Urinary bladder (tissue), 4 donors: ENCODE measurements at places on chromosomes 1 and 21. TPM values are rescaled to one million over a fixed set of nuclear protein-coding genes. Genes with fewer than 3 reads are reported as not detected.

DNA sequence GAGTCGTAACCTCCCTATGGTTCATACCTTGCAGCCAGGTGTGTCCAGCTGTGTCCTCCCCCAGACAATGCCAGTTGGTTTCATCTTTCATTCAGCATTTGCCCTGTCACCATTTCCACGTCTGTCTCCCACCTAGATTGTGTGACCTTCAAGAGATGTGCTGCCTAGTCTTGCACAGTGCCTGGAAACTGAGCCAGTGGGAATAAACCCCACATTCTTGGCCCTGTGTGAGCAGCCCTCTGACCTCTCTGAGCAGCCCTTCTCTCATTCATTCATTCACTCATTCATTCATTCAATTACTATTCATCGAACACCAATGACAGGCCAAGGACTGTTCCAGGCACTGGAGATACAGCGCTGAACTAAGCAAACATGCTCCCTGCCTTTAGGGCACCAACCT, 115.7 kb downstream of the GRIK3 start:
- DNase-seq: no peak

- no peak for DNase-seq
These were observed 69.4 kb upstream of the TARDBP start for GRCh38 chr1:10943041-10943440.

DNA sequence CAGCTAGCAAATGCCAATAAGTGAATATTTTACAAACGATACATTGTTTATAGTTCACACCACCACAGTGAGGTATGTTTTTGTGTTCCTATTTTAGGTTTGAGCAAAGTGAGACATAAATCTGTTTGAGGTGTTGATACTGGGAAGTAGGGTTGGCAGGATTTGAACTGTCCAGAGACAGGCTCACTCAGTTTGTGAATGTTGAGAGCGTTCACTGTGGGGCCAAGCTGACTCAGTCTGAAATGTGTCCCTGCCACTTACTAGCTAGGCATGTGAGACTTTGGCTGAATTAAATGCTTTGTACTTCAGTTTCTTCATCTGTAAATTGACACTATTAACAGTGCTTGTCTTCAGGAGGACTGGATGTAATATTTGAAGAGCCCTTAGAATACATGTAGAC, 35.1 kb downstream of the DIRAS3 start:
- no peak for DNase-seq

- no peak for DNase-seq
These were observed 19.9 kb upstream of the LDLRAP1 start for GRCh38 chr1:25523542-25523941.

- DNase-seq: no peak
These were observed 409.8 kb downstream of the MATN1 start for GRCh38 chr1:30313584-30313983.

DNA sequence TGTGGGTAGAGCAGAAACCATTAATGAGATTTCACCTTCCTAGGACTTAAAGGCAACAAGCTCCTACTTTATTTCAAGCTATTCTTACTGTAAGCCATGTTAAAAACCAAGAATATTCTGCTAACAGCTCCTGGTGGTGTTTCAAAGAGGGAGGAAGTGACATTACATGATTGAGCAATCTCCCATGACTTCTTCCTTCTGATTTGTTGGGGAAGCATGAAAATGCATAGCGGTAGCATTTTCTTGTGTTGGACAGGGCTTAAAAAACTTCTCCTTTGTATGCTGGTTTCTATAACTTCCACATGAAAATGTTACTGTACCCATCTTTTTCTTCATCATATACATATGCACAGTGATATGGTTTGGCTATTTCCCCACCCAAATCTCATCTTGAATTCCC, 297.0 kb upstream of the SNX7 start:
- DNase-seq: no peak

DNA sequence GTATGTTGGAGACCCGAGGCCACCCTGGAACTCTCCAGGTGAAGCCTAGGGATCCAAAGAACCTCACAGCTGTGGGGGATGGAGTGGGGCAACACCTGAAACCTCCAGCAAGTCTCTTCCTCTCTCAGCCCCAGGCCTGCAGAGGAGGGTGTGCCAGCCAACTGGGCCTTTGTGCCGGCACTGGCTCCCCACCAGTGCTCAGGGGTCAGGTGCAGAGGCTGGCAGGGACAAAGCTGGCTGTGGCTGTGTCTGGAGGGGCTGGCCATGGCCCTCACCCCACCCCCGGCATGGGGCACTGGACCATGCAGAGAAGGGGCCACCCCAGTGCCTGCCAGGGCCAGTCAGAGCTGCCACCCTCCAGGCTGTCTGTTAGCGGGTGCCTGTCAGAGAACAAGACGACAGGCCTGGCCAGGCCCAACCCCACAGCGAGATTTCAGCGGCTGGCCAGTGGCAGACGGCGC, 3.9 kb downstream of the COL18A1 start:
- DNase-seq: no peak

- DNase-seq: no peak
These were observed 168.6 kb downstream of the TRIM33 start for GRCh38 chr1:114342376-114342775.

DNA sequence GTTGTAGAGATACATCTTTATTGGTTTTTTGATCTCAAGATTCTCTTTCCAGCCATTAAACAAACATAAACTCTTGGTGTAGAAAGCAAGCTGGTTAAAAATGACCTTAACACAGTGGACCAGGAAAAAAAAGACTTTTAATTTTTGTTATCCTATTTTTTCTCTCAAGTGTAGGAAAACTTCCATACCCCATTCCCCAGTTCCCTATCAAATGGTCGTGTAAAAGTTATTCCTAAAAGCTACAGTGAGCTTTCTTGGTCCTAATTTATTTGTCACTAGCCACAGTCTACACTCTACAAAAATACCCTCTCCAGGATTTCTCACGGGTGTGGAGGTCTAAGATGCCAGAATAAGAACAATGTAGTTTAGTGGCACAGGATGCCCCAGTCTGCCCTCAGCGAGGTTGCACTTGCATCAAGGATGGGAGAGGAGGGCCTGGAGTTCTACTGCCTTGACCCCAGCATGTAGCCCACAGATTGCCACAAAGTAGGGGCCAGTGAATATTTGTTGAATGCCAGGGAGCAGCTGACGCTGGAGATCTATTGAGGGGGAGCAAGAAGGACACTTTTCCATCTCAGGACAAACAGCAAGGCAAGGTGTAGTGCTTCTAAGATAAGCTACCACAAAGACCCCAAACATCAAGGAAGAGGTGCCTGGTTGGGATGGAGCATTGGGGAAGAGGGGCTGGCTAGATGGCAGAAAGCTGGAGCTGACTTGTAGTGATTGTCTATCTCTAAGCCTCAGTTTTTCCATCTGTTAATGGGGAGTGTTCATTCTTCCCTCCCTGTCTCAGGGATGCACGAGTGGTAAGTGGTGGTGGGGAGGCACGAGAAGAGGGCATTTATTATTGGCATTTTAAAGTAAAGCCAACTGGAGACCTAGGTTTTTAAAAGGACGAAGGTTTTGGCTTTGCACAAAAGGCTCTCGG, 1.8 kb downstream of the MYCL start:
- DNase-seq: no peak

GRCh38 chr1:154423988-154424326, 18.8 kb downstream of the IL6R start:
- no peak for DNase-seq

DNA sequence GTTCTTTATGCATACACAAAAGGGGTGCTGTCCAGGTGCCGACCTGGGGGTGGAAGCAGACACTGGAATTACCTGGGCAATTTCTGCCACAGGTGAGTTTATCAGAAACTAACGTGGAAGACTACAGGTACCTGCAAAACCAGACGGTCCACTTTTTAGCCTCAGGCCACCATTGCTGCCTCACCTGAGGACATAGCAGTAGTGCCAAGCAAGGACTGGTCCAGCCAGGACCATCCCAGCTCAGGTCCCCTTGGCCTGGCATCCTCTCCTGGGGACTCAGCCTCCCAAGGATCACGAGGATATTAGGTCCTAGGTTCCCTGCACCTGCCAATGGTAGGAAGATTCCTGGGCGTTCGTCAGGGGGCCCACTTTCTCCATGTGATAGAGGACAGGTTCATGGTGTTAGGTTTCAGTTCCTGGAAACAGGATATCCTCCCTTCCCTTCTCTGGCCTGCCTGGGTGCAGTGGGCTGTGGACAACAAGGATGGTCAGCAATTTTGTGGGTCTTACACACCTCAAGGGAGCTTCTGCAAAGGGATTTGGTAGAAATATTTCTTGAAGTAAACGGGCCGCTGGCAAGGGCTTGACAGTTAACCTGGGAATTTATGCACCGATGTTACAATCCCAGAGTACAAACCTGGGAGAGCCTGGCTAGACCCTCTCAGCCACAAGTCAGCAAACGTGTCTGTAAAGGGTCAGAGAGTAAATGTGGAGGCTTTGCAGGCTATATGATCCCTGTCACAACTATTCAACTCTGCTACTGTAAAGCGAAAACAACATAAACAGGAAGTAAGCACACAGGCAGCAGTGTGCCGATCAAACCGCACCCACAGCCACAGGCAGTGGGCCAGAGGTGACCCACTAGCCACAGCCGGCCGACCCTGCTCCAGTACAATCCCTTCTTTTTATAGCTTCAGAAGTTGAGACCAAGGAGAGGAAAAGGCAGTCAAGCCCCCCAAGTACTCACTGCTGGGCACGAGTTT, 71.4 kb upstream of the RAB4A start:
- no peak for DNase-seq

GRCh38 chr1:208781391-208782045, 537.3 kb upstream of the PLXNA2 start:
- DNase-seq: no peak

- DNase-seq: no peak
These were observed 81.3 kb downstream of the NEK7 start for GRCh38 chr1:198238121-198238520.

DNA sequence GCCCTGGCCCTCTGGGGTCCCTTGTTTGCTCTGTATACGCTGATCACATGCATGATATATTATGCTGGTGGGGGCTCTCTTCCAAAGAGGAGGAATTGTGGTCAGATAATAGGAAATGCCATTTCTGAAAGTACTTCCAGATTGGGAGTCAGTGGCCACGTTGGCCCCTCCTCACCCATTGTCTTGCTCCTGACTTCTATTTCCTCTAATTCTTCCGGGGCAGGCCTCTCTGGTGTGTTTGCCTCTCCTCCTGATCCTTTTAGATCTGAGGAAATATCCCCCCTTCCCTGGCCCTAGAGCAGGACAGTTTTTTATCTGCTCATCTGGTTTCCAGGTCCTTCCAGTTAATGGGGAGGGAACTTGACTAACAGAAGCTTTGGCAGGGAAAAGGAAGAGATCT, 2.9 kb downstream of the VANGL2 start:
- DNase-seq: no peak

GRCh38 chr21:44742418-44743153, 31.2 kb upstream of the TSPEAR start:
- DNase-seq: no peak

GRCh38 chr1:226572325-226572726, 23.8 kb downstream of the STUM start:
- DNase-seq: no peak

DNA sequence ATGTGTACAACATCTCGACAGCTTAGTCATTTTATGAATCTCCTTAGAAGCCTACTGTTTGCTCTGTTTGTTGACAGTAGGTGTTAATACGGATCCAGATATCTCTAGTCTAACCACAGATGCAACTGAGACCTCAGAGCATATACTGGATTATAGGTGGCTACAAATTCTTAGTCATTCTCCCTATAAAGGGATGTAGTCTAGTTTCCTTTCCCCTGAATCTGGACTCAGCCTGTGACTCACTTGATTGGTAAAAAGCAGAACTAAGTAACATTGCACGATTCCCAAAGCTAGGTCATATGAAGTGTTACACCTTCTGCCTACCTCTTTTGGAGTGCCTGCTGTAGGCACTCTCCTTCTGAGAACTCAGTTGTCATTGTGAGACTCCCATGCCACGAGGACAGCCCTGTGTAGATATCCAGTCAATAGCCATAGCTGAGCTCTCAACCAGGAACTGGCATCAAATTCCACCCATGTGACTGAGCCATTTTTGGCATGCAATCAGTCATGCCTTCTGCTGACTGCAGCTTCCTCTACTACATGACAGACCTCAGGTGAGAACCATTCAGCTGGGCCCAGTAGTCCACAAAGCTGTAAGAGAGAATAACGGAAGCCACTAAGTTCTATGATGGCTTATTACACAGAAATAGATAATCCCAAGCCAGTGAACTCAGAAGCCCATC, 135.9 kb upstream of the CHRM3 start:
- no peak for DNase-seq

DNA sequence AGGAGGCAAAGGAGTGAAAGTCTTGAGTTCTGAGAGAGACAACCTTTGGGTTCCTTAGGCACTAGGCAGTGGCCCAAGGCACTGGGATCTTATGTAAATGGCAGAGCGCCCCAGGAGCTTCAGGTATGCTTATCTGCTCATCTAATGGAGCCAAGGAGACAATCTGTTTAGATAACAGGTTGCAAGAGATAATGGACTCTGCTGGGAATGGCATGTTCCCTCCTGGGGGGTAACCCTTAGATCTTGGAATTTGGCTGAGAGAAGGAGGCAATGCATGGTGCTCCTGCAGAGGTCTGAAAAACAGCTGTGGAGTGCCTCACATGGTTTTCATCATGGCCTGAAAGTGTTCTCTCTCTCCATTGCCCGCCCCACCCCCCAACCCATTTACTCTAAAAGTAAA, 44.1 kb upstream of the WLS start:
- DNase-seq: no peak

DNA sequence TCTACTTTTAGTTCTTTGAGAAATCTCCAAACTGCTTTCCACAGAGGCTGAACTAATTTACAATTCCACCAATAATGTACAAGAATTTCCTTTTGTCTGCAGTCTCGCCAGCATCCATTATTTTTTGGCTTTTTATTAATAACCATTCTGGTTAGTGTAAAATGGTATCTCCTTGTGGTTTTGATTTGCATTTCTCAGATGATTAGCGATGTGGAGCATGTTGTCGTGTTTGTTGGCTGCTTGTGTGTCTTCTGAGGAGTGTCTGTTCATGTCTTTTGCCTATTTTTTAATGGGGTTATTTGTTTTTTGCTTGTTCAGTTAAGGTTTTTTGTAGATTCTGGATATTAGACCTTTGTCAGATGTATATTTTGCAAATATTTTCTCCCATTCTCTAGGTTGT, 131.5 kb downstream of the MAST2 start:
- no peak for DNase-seq

DNA sequence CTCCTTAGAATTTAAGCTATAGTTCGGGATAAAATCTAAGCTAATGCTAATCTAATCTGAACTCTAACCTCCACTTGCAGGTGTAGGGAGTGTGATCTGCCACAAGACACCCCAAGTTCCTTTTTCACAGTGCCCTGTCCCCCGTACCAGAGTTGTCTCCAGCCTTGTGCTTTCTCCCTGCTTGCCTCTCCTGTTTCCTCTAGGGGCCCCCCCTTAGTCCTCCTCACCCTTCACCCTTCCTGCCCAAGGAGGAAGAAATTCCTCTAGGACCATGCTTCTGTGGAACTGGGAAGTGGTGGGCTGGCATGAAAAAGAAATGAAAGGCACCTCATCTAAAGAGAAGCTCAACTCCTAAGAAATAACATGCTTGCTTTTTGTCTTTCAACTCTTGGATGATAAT, 50.2 kb upstream of the BCL9 start:
- DNase-seq: no peak

The TMEM82 gene
- polyA plus RNA-seq: not detected

The TRNAU1AP gene
- 21.8 TPM for polyA plus RNA-seq

The PEX11B gene
- 29.9 TPM for polyA plus RNA-seq

The DISP3 gene
- polyA plus RNA-seq: 0.04 TPM

The ADORA3 gene
- polyA plus RNA-seq: 8.5 TPM

The AIM2 gene
- polyA plus RNA-seq: 0.63 TPM

The KCNJ15 gene
- 6.4 TPM for polyA plus RNA-seq

The C1orf87 gene
- polyA plus RNA-seq: not detected
